ENCODE measurements at places on chromosomes 1 and 21. TPM values are rescaled to one million over a fixed set of nuclear protein-coding genes. Genes with fewer than 3 reads are reported as not detected.

Gene KCNK1
- total RNA-seq = 7.3 TPM

Gene AMY2A
- total RNA-seq = not detected

Gene TMEM82
- total RNA-seq = not detected

Gene MRPL37
- total RNA-seq = 41.9 TPM

Gene CADM3
- total RNA-seq = 1.7 TPM

Gene ZNF691
- 8.2 TPM for total RNA-seq

Gene OR2T33
- total RNA-seq = not detected

Gene LDLRAD1
- total RNA-seq = 0.41 TPM

Gene IRF6
- 17.9 TPM for total RNA-seq

Gene FCRL5
- 0.93 TPM for total RNA-seq

Gene CYP4Z1
- 2.1 TPM for total RNA-seq

Gene KTI12
- 7.3 TPM for total RNA-seq

Gene SLC35F3
- total RNA-seq = 0.29 TPM

Gene MROH7
- 3.6 TPM for total RNA-seq

Gene HMCN1
- 45.4 TPM for total RNA-seq

Gene ACTA1
- total RNA-seq = not detected

Gene HPDL
- not detected for total RNA-seq

Gene CD1D
- 5.3 TPM for total RNA-seq

Gene NTNG1
- total RNA-seq = 12.6 TPM

Gene FCRL4
- not detected for total RNA-seq

Gene APCS
- total RNA-seq = not detected

Gene CCDC185
- total RNA-seq = not detected

Gene OR2T5
- not detected for total RNA-seq

Gene ZNF648
- not detected for total RNA-seq

Gene KRTAP10-11
- total RNA-seq = not detected

Gene RNU11
- total RNA-seq = not detected

Gene MAP3K21
- total RNA-seq = 9.1 TPM

Gene NPPB
- total RNA-seq = 0.81 TPM

Gene GJC2
- total RNA-seq = 6.9 TPM

Gene C1orf116
- total RNA-seq = 128 TPM

Gene TP73
- 0.29 TPM for total RNA-seq

Gene COL9A2
- 3.8 TPM for total RNA-seq

Gene SHISAL2A
- total RNA-seq = 0.81 TPM

Gene UFC1
- 84.4 TPM for total RNA-seq

Gene KIF17
- total RNA-seq = 4.6 TPM

Gene BEND5
- 3.4 TPM for total RNA-seq

Gene SPRR2G
- total RNA-seq = not detected

Gene GPR52
- 1.9 TPM for total RNA-seq

Gene HCN3
- total RNA-seq = 2.6 TPM

Gene ARHGAP30
- 38.0 TPM for total RNA-seq

Gene SAMD11
- total RNA-seq = 6.0 TPM

Gene GABRD
- total RNA-seq = 2.9 TPM

Gene OR2L3
- not detected for total RNA-seq

Gene VSIG8
- not detected for total RNA-seq

Gene ZC3H11A
- 84.5 TPM for total RNA-seq

Gene SLAMF1
- total RNA-seq = 1.6 TPM

Gene NSL1
- 30.2 TPM for total RNA-seq

Gene TSPEAR
- total RNA-seq = 0.23 TPM

Gene SELL
- 12.1 TPM for total RNA-seq

Gene CHODL
- 0.26 TPM for total RNA-seq

Gene CCDC17
- total RNA-seq = 5.0 TPM

Gene SHISA4
- total RNA-seq = 8.6 TPM

Gene AMY1A
- 1.6 TPM for total RNA-seq
